Activated CD4-positive, alpha-beta T cell treated with anti-CD3 and anti-CD28 coated beads for 24 hours (primary cell): ENCODE measurements at places on chromosomes 7 and 10.

DNA sequence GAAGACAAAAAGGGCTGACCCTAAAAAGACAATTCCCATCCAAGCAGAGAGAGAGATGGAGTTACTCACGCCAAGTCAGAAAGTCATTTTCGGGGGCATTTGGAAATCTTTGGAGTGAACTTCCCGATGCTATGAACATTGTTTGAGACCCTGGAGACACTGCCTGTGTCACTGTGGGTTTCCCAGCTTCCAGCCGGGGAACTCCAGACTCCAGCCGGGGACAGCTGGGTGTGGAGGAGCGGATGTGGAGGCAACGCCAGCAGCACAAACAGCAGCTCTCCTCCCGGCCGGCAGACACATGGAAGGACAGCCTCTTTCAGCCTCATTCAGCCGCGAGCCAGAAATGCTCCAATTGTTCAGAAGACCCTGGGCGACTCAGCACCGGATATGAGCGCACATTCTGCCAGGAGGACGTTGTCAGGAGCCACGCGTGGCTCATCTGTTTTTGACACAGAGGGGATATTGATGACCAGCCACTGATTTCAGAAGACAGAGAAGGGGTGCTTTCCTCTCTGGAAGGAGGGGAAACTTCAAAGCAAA lies 97.6 kb downstream of the PRPF18 start:
- DNase-seq, result no peak

GRCh38 chr7:12917801-12918200 lies 230.4 kb downstream of the ARL4A start:
- no peak for DNase-seq

GRCh38 chr7:66668677-66669076 lies 40.0 kb downstream of the KCTD7 start:
- no peak for DNase-seq

GRCh38 chr7:121273467-121274167 lies 55.2 kb upstream of the WNT16 start:
- no peak for DNase-seq

DNA sequence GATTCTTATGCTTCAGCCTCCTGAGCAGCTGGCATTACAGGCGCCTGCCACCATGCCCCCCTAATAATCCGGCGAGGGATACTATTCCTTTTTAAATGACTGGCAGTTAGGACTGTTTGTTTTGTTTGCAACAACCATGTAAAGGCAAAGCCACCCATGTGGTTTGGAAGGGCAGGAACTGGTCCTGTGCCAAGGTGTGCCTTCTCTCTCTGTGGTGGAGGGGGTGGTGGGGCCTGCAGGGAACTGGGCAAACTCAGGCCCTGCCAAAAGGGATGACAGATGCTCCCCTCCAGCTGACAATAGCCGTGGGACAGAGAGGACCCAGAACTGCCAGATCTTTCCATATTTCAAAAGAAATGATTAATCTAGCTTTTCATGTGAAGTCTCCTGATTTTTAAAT lies 23.5 kb upstream of the WAPL start:
- no peak for DNase-seq

- no peak for DNase-seq
Measured at GRCh38 chr7:20153999-20154398, 63.2 kb downstream of the MACC1 start.

GRCh38 chr7:45075871-45076796 lies 12.6 kb downstream of the NACAD start:
- no peak for DNase-seq

DNA sequence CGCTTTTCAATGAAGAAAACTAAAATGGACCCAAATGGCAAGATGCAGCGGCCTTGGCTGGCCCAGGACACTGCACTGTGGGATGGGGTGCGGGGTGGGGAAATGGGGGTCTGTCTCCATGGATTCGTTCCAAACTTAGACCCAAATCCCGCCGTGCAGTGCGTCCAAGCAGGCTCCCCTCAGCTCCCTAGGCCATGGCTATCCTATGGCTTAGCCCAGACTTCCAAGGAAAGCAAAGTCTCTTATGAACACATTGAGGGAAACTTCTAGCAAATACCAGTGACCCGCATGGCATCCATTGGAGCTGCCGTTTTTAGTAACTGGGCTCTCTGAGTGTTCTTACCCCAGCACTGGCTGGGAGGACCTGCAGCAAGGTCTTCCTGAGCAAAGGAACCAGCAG lies 122.5 kb downstream of the EBF3 start:
- DNase-seq, result no peak

DNA sequence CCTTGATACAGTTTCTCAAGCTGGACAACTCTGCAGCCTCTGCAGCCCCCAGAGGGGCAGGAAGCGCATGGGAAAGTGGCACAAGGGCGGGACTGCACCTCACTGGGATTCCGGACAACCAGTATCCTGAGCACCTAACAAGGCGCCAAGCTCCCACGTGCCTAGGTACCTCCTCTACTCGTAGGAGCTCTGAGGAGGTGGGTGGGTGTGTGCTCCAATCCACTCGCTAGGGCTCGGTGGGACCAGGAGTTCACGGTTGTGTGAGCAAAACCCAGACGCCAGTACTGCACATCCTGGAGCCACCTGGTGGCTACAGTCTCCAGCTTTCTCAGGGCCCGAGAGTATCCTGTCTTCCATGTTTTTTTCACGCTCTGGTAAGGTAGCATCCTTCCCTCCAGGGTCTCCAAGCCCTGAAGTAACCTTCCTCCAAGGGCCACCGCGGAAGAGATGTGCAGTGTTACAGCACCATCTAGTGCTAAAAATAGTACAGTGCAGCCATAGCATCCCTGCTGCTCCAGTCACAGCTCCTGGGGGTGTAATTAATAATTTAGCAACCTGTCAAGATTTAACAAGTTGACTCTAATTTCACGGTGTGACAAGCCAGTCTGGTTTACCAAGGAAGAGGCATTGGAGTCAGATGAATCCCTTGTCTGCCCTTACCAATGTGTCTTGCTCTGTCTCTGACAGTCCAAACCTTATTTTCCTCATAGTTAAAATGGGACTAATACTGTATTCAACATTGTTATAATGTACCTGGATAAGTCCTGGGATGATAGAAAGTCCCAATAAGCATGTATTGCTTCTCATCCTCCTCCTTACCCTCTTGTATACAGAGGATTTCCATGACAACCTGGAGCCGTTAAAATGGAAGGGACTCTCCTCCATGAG lies 70.4 kb downstream of the HERPUD2 start:
- DNase-seq, result peak; percentile 6

- no peak for DNase-seq
Measured at GRCh38 chr10:98563811-98564210, 117.1 kb upstream of the HPS1 start.

GRCh38 chr10:1434912-1435692 lies 302.2 kb downstream of the ADARB2 start:
- DNase-seq, result no peak

DNA sequence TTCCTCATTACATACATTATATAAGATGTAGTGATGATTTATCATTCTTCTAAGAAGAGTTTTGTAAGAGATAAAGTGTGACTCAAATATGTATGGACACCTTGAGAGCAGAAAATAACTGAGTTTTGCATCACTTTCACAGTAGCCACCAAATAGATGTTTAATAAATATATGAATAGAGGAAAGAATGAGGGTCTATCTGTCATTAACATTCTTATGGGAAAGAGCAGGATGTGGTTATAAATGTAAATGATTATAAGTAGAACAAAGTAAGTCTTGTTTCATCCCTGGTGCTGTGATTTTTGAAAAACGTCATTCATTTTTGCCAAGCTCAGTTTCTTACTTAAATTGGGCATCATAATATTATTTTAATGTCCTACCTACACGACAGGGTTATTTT lies 15.0 kb upstream of the CRPPA start:
- DNase-seq, result no peak
